CD8-positive, alpha-beta T cell (primary cell): ENCODE measurements at places on chromosomes 4 and X.

DNA sequence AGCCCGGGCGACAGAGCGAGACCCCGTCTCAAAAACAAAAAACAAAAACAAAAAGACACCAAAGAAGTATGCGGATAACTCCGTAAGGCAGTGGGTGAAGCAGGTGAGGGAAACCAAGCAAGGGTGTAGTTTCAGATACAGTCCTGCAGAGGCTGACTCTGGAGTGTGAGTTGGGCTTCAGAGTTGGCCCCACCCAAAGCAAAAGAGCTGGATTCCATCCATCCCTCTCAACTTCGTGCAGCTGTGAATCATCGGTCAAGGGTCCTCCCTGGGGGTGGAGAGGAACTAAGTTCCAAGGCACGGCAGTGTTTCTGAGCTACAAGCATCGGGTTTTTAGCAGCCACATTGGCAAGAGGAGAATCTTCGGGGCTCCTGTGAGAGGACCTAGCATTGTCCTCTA lies 43.9 kb upstream of the FAM9A start:
- no peak for DNase-seq

GRCh38 chr4:48190839-48191238 lies 56.8 kb upstream of the TXK start:
- no peak for DNase-seq

DNA sequence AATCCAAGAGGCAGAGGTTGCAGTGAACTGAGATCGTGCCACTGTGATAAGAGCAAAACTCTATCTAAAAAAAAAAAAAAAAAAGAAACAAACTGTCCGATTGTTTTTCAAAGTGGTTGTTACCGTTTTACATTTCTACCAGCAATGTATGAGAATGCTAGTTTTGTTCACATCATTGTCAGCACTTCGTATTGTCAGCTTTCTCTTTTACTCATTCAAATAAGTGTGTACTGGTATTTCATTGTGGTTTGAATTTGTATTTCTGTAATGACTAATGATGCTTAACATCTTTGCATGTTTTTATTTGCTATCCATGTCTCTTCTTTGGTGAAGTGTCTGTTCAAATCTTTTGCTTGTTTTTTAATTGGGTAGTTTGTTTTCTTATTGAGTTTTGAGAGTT lies 65.8 kb downstream of the GPR101 start:
- no peak for DNase-seq

DNA sequence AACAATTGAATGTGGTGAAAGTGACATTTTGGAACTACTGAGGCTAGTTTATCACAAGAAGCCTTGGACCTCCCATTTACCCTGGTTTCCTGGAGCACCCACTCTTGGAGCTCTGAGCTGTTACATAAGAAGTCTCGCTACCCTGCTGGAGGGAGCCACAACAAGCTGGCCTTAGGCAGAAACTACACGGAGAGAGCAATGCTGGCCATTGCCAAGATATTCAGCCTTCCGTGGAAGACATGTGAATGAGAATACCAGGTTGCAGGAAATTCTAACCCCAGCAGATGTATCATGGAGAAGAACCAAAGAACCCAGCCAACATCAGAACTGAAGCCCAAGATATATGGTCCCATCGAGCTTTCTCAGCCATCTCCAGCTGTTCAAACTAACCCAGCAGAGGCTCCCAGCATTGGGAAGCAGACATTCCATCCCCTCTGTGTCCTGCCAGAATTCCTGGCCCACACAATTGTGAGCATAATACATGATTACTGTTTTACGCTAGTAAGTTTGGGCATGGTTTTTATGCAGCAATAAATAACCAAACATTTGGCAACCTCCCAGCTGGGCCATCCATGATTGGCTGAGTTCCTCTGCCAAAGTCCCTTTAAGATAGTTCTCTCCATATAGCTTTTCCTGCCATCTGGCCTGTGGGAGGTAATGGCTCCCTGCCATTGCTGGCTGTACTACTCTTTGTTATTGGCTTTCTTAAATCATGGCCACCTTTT lies 17.9 kb upstream of the PDE5A start:
- no peak for DNase-seq

DNA sequence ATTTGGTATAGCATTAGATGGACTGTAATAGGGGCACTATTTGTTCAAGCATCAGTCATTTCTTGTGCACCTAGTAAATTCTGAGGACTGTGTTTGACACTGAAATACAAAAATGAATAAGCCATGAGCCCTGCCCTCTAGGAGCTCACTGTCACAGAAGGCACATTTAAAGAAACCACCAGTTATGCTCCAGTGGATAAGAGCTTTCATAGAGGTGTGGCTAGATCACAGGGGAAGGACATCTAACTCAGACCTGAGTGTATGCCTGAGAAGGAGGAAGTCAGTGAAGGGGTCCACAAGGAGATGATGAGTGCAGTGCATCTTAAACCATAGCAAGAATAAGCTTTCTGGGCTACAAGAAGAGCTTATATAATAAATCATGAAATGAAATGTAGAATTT lies 40.1 kb downstream of the BTC start:
- DNase-seq = no peak

DNA sequence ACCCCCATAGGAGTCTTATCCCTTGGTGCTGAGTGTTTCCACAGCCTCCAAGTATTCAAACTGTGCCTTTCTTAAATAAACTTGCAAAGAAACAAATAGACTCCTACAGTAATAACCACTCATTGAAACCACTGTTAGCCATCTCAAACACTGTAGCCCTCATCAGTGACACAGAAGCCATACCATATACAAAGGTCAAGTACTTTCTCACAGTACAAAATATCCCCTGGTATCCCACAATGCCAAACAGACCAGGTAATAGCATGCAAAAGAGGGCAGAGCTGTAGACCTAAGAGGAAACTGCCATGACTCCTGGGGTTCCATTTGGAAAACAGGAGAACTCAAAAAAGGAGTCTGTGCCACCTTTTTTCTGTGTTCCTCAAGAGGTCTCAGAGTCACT lies 173.8 kb upstream of the PPP1R2C start:
- no peak for DNase-seq

DNA sequence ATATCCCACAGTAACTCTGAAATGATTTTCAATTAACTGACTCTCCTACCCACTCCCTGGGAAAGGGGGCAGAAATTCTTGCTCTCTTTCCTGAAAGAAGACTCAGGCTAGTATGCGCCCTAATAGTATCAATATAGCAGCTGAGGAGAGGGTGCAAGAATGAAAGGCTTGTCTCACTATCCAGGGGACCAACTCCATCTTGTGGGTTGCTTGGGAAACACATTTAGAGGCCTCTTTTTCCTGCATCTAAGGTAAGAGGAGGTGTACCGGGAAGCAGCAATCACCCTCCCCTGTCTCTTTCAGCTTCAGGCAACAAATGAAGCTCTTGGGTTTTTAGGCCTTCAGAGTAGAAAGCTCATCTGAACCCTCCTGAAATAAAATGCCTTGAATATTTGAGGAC lies 11.3 kb downstream of the TMEM255A start:
- DNase-seq = no peak

DNA sequence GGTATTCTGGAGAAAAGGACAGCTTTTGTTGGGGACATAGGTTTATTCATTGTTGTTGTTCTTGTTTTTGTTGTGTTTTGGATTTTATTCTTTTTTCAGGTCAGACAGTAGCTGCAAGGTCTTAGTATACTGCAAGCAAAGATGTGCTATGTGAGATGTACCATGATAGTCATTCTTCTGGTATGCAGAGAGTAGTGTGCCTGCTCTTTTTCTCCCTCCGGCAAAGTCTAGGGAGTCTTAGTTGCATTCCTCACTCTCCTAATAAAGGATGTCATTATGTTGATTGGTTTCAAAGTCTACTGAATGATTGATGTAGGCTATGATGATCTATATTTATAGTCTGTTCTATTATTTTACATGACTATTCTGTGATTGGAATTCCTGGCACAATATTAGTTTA lies 119.9 kb upstream of the POF1B start:
- DNase-seq = no peak

DNA sequence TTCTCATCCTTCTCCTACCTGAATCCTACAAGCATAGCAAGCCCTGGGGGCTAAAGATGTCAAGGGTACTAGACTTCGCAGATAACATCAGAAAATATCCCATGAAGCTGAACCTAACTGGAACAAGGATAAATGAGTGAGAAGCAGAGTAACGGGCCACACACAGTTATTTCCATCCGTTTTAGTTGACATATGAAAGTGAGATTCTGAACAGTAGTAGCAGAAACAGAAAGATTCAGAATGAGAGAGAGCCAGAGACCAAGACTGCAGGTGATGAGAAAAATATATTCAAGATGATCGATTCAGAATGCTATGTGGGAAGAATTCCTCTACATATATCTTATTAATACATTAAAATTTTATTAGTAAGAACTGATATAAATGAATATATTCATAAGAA lies 165.1 kb downstream of the TSPAN5 start:
- no peak for DNase-seq

GRCh38 chr4:154741922-154742850 lies 1.6 kb upstream of the LRAT start:
- no peak for DNase-seq

GRCh38 chr4:6419452-6420028 lies 52.9 kb downstream of the PPP2R2C start:
- no peak for DNase-seq

GRCh38 chr4:185600801-185601434 lies 65.6 kb upstream of the PDLIM3 start:
- DNase-seq = no peak

GRCh38 chrX:100995469-100995868 lies 26.0 kb downstream of the ARL13A start:
- DNase-seq = no peak

- no peak for DNase-seq
Observed at GRCh38 chr4:169675825-169676224, 55.4 kb downstream of the CLCN3 start.

GRCh38 chrX:23904096-23904495 lies 3.6 kb downstream of the APOO start:
- DNase-seq = no peak

DNA sequence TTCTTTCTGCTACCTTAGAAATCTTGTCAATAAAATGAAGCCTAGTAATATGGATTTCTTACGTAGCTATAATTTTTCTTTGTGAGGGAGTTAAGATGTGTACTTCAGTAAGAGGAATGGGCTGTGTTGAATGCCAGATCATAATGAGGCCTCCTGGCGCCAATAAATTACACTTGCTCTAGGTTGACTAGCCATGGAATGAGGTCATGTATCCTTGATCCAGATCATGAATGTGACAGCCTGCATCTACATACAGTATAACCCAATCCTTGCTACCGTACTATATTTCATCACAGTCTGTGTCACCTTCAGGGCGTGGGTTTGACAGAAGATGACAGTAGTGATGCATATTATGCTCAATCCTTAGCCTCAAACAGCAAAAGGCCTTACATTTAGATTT lies 36.2 kb downstream of the NHS start:
- no peak for DNase-seq

GRCh38 chr4:38832206-38832605 lies 24.4 kb downstream of the TLR6 start:
- DNase-seq = no peak

DNA sequence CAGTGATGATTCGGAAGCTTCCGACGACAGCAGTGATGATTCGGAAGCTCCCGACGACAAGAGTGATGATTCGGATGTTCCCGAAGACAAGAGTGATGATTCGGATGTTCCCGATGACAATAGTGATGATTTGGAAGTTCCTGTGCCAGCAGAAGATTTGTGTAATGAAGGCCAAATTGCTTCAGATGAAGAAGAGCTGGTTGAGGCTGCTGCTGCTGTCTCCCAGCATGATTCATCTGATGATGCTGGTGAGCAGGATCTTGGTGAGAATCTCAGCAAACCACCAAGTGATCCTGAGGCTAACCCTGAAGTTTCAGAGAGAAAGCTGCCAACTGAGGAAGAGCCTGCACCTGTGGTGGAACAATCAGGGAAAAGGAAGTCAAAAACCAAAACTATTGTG lies 14.2 kb downstream of the CXCR3 start:
- DNase-seq = no peak

GRCh38 chr4:93529692-93530372 lies 298.7 kb upstream of the ATOH1 start:
- DNase-seq = no peak

GRCh38 chr4:180240670-180241069 lies 2002.5 kb upstream of the TENM3 start:
- no peak for DNase-seq

DNA sequence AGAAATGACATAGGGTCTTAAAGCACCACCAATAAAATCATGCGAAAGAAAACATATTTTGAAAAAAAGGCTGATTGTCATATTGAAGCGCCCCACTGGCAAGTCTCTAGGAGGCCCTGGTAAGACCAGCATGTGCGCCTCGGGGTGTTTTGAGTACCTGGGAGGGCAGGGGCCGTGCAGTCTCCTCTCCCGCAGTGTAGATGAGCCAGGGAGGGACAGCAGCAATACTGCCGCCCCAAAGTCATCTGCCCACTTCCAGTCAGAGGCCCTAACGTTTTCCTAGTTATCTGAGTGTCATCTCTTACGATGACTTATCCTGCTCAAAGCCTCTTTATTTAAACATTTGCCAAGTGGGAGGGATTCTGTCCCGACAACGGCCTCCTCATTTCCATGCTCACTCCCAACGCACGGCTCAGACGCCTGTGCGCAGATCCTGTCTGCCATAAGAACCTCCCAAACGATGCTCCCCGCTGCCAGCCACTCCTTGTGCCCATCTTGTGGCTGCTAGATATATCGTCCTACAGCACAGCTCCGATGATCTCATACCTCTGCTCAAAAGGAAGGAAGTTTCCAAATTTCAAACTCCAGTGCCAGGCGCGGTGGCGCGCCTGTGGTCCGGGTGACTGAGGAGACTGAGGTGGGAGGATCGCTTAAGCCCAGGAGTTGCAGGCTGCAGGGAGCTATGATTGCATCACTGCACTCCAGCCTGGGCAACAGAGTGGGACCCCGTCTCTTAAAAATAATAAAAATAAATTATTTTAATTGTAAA lies 17.2 kb upstream of the SCRG1 start:
- DNase-seq = no peak

- no peak for DNase-seq
Observed at GRCh38 chr4:46945062-46945461, 36.0 kb upstream of the COX7B2 start.

DNA sequence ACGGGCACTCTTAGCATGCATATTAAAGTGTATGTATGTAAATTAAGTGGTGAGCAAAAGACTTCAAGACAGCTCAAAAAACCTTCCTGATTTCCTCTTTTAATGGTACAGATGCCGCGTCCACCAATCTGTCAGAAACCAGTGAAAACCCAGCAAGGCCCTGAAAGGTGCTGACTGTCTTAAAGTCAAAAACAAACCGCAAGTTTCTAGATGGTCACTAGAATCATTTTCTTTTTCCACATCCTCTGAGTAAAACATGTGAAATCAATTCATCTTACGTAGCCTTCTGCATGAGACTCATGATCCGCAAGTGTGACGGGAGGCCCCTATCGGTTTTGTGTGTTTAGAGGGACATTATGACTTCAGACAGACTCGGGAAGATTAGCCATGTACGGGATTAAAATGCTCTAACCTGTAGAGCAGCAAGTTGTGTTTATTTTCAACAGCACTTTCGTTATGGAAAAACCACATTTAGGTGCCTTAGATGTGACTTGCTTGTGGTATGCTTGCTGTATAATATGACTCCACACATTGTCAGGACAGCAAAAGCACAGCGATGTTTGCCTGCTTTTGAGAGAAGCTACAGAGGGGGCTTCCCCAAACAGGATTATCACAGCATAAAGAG lies 88.2 kb upstream of the STS start:
- no peak for DNase-seq

DNA sequence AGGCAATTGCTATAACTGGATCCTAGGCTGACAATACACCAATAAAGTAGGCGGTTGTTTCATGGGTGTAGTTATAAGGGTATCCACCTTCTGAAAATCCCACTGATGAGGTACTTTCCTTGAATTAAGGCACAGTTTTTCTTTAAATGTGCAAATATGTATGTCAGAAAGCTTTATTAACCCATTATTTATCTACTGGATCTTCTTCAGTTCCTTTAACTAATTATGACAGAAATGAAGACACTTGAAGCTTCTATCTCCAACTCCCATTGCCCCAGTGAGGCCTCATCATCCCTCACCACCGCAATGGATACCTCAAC lies 159.6 kb upstream of the KLF3 start:
- DNase-seq = no peak
